ENCODE measurements at places on chromosomes 3 and 15. TPM values are rescaled to one million over a fixed set of nuclear protein-coding genes. Genes with fewer than 3 reads are reported as not detected.

DNA sequence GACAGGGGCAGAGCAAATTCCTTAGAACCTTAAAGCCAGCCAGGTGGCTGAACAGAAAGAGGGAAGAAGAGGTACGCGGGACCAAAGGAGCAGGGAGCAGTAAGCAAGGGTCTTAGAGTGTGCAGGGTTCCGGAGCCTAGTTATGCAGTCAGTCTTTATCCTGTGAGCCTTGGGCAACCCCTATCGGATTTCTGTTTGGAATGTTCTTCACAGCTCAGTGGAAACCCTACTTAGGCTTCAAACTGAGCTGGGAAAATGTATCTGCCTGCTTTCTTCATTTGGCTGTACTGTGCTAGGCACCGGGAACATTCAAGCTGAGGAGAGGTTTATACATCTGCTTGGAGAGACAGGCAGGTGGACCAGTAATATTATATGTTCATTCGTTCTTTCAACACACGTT is 37.1 kb downstream of the PSMD6 start:
- H3K36me3 ChIP-seq, result peaks cover 79% of the 10 kb centered on the region
- peaks cover 67% of the 10 kb centered on the region for H3K4me1 ChIP-seq
- DNase-seq, result no peak
- H3K27ac ChIP-seq, result peak overlapping the region; percentile 1
- H3K27me3 ChIP-seq, result no peaks in the 10 kb centered on the region

GRCh38 chr3:19539518-19540392 is 391.4 kb downstream of the KCNH8 start:
- no peak overlapping the region for H3K27ac ChIP-seq
- no peak overlapping the region for H3K4me3 ChIP-seq
- H3K27me3 ChIP-seq, result no peaks in the 10 kb centered on the region
- no peaks in the 10 kb centered on the region for H3K4me1 ChIP-seq
- DNase-seq, result no peak
- no peaks in the 10 kb centered on the region for H3K36me3 ChIP-seq

DNA sequence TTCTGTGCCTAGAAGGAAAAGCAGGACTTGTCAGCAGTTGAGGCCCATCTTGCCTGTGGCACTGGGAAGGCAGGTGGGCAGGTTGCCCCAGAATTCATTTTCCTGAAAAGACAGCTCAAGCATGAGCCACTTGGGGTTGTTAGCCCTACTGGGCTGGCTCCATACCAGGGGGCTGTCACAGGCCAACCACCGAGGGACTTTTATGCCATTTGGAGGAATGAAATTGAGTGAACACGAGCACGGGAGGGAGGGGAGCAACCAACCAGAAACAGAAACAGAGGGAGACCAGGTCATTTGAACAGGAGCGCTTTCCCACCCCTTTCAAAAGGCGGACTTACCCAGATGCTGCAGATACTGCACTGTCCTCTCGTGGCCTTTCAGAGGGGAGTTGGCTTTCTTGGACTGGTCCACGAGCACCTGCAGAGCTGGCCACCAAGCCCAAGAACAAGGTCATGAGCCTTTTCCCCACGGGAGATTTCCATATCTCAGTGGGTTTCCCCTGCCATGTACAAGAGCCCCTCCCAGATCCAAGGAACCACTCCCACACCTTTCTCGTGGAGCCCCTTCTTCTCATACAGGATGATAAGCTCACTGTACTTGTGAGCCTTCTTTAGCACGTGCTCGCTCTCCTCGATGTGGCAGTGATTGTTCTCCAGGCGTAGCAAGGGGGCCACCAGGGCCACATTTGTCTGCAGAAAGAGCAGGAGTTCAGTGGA is 9.9 kb upstream of the PLA2G4F start:
- peaks cover 12% of the 10 kb centered on the region for H3K4me1 ChIP-seq
- no peak for DNase-seq

- H3K36me3 ChIP-seq, result no peaks in the 10 kb centered on the region
- no peak for DNase-seq
- H3K27ac ChIP-seq, result no peak overlapping the region
- H3K4me3 ChIP-seq, result no peak overlapping the region
- H3K4me1 ChIP-seq, result no peaks in the 10 kb centered on the region
Measured at GRCh38 chr3:184029443-184029842, 2.1 kb upstream of the HTR3D start.

- no peak overlapping the region for H3K4me3 ChIP-seq
- DNase-seq, result no peak
- H3K4me1 ChIP-seq, result no peaks in the 10 kb centered on the region
- H3K27me3 ChIP-seq, result peaks cover 2% of the 10 kb centered on the region
Measured at GRCh38 chr15:78682693-78683410, 41.8 kb upstream of the CHRNB4 start.

- H3K36me3 ChIP-seq, result no peaks in the 10 kb centered on the region
- H3K27ac ChIP-seq, result no peak overlapping the region
- H3K4me3 ChIP-seq, result no peak overlapping the region
- no peak for DNase-seq
Measured at GRCh38 chr3:13666781-13667709, 118.1 kb downstream of the FBLN2 start.

DNA sequence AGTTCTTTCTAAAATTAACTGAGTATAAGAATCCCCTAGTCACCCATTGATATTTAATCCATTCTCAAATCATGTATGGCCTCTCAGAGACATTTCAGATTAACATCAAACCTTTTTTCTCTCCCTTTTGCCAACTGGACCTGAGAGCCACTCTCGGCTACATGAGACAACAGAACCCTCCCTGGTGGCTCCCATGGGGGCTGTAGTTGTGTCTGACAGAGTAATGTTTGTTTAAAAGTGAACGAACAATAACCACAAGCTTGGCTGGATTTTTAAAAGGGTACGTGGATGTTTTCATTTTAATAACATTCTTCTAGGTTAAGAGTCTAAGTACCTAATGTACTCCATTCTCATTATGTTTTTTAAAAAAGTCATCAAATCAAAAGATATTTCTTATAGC is 37.1 kb downstream of the P3H2 start:
- DNase-seq, result no peak
- no peak overlapping the region for H3K27ac ChIP-seq
- no peaks in the 10 kb centered on the region for H3K4me1 ChIP-seq
- H3K4me3 ChIP-seq, result no peak overlapping the region
- no peaks in the 10 kb centered on the region for H3K36me3 ChIP-seq

DNA sequence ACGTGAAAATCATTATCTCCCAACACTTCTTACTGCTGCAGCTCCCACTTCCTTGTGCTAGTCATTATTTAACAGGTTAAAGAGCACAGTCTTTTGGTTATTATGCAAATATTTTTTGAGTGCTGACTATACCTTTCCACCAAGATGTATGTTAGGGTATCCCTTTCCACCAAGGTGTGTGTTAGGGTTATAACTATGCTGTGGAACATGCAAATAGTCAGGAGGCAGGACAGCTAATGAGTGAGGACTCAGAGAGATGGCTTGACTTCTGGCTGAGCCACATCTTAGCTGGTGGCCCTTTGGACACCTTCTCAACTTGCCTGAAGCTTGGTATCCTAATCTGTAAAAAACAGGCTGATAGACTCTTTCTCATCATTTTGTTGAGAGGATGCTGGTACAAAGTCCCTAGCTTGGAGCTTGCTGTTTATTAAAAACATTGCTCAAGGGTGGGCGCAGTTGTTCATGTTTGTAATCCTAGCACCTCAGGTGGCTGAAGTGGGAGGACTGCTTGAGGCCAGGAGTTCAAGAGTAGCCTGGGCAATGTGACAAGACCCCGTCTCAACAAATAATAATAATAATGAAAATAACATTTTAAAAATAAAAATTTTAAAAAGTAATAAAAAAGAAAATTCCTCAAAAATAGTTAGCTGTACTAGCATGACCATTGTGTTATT is 160.5 kb upstream of the ADAMTS9 start:
- no peaks in the 10 kb centered on the region for H3K36me3 ChIP-seq
- no peak for DNase-seq
- H3K4me1 ChIP-seq, result no peaks in the 10 kb centered on the region
- no peak overlapping the region for H3K4me3 ChIP-seq
- no peaks in the 10 kb centered on the region for H3K27me3 ChIP-seq
- no peak overlapping the region for H3K27ac ChIP-seq

DNA sequence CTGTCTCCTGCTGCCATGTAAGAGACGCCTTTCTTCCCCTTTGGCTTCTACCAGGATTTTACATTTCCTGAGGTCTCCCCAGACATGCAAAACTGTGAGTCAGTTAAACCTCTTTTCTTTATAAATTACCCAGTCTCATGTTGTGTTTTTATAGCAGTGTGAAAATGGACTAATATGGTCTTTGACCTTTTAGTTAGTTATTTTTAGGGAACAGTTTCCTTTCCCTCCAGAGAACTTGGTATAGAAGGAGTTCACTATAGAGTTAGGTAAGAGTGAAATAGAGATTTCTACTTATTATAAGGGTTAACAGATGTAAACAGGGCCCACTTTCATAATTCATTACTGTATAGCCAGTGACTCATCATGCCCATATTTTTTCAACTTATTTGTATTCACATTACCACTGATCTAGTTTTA is 170.9 kb downstream of the UNC13C start:
- no peaks in the 10 kb centered on the region for H3K36me3 ChIP-seq
- H3K4me3 ChIP-seq, result no peak overlapping the region
- H3K27me3 ChIP-seq, result no peaks in the 10 kb centered on the region
- H3K27ac ChIP-seq, result no peak overlapping the region
- no peaks in the 10 kb centered on the region for H3K4me1 ChIP-seq
- DNase-seq, result no peak

DNA sequence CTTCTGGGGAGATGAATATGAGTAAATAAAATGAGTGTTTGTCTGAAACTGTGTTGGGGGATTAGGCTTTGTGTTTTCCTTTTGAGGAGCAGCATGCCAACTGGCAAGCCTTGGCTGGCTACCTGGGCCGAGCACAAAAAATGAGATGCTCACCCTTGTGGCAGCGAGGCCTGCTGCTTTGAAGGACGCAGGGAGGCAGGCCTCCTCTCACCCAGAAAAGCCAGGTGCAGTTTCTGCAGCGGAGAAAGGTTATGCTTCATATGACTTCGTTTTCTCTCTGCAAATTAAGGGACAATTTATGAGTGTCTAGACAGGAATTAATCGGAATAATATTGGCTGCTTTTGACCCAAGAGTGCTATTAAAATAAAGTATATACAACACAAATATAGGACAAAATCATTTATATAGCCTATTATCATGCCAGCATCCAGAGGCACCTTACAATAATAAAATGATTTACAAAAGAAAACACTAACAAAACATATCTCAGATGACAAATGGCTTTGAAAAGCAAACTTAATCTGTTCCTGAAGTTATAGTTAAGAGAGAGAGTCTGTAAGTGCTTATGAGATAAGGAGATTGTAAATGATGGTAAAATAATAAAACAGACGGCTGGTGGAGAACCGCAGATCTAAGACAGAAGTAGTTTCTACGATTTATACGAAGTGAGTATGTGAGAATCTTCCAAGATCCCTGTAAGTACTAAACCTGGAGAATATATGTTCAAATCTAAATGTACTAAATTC is 682.8 kb upstream of the NR2F2 start:
- H3K27ac ChIP-seq, result no peak overlapping the region
- no peak overlapping the region for H3K4me3 ChIP-seq
- H3K36me3 ChIP-seq, result no peaks in the 10 kb centered on the region
- no peaks in the 10 kb centered on the region for H3K4me1 ChIP-seq
- no peak for DNase-seq
- H3K27me3 ChIP-seq, result peaks cover 6% of the 10 kb centered on the region

- H3K27me3 ChIP-seq, result no peaks in the 10 kb centered on the region
- H3K36me3 ChIP-seq, result peaks cover 43% of the 10 kb centered on the region
- no peak overlapping the region for H3K27ac ChIP-seq
- no peak for DNase-seq
- no peak overlapping the region for H3K4me3 ChIP-seq
Measured at GRCh38 chr3:97967966-97968365, 4.3 kb downstream of the RIOX2 start.

DNA sequence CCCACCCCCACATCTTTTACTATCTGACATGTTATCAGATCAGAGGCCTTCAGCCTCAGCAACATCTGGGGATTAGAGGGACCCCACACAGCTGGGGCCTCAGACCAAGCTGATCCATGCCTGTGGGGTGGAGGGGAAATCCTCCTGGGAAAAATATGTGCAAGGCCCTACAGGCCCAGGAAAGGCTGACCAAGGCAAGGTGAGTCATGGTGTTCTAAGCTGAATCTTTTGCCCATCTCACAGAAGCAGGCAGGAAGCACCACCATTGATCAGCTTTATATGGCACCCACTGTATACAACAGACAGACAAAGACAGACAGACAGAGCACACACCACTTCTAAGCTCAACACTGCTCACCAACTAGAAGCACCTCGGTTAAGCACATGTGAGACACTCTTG is 12.4 kb upstream of the PARP6 start:
- H3K36me3 ChIP-seq, result no peaks in the 10 kb centered on the region
- no peak for DNase-seq
- no peaks in the 10 kb centered on the region for H3K4me1 ChIP-seq
- no peak overlapping the region for H3K27ac ChIP-seq
- no peaks in the 10 kb centered on the region for H3K27me3 ChIP-seq

DNA sequence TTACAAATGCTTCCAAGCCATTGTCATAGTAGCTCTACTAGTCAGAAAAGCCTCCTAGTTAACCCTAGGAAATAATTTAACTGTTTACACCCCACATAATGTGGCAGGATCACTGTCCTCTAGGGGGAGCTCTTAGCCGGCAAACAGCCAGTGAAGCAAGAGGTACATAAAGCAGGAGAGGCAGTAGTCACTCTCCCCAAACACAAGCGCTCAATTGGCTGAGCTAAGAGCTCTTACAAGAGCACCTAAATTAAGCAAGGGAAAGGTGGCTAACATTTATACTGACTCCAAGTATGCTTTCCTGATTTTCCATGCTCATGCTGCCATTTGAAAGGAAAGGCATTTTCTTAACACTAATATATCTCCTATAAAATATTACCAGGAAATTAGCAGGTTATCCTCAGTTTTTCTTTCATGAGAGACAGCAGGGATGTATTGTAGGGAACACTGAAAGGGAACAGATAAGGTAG is 37.6 kb downstream of the NCEH1 start:
- peak; percentile 80 for DNase-seq
- H3K27ac ChIP-seq, result no peak overlapping the region
- no peaks in the 10 kb centered on the region for H3K36me3 ChIP-seq
- no peaks in the 10 kb centered on the region for H3K27me3 ChIP-seq

PLCL2 gene
- total RNA-seq, result 48.8 TPM

KNL1 gene
- total RNA-seq, result 62.2 TPM

GP9 gene
- not detected for total RNA-seq

UROC1 gene
- not detected for total RNA-seq

MNS1 gene
- total RNA-seq, result 0.23 TPM

XCR1 gene
- total RNA-seq, result not detected

SYNM gene
- 0.08 TPM for total RNA-seq

CHRD gene
- not detected for total RNA-seq

PLA2G4B gene
- 10.5 TPM for total RNA-seq

PLCH1 gene
- 0.37 TPM for total RNA-seq

GASK1A gene
- total RNA-seq, result not detected

SLC12A1 gene
- total RNA-seq, result not detected

TTLL13 gene
- 0.45 TPM for total RNA-seq

P2RY13 gene
- total RNA-seq, result not detected
